Fibroblast of lung (primary cell): ENCODE measurements at places on chromosomes 13 and 19. TPM values are rescaled to one million over a fixed set of nuclear protein-coding genes. Genes with fewer than 3 reads are reported as not detected.
A peak's percentile ranks its signal among the peaks of the same experiment; 100 is the strongest.

TSSK6 gene
- total RNA-seq, result 3.1 and 5.8 TPM in 2 replicates

RUBCNL gene
- total RNA-seq, result 3.6 and 4.1 TPM in 2 replicates

APOE gene
- 35.0 and 339 TPM in 2 replicates for total RNA-seq

C19orf67 gene
- not detected in 2 replicates for total RNA-seq

DNA sequence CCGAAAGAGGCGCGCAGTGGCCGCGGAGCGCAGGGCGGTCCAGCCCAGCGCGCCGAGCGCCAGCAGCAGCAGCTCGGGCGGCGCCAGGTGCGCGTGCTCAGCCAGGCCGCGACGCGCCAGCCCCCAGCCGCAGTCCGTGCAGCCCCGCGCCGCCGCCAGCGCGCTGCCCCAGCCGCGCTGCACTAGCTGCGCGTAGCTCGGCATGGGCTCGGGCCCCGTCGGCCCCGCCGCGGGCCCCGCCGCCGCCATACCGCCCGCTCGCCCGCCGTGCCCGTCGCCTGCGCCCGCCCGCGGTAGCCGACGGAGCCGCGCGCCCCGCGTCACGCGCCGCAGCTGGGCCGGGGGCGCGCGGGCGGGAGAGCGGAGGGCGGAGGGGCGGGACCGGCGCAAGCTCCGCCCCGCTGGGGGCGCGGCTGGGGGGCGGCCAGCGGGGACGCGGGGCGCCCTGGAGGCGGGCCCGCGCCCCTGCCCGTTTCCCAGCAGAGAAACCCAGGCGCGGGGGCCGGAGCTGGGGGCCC, at the start of gene CERS1:
CERS1 (minus strand) TSS at position 335 of the 518 bp plus-strand sequence; CDS start at position 249, 86 bp downstream.
- no peak within 1 kb of the TSS for H3K27ac ChIP-seq
- H3K27me3 ChIP-seq, result peaks cover 19% of the 10 kb centered on the region
- H3K36me3 ChIP-seq, result peaks cover 9% of the 10 kb centered on the region

DNA sequence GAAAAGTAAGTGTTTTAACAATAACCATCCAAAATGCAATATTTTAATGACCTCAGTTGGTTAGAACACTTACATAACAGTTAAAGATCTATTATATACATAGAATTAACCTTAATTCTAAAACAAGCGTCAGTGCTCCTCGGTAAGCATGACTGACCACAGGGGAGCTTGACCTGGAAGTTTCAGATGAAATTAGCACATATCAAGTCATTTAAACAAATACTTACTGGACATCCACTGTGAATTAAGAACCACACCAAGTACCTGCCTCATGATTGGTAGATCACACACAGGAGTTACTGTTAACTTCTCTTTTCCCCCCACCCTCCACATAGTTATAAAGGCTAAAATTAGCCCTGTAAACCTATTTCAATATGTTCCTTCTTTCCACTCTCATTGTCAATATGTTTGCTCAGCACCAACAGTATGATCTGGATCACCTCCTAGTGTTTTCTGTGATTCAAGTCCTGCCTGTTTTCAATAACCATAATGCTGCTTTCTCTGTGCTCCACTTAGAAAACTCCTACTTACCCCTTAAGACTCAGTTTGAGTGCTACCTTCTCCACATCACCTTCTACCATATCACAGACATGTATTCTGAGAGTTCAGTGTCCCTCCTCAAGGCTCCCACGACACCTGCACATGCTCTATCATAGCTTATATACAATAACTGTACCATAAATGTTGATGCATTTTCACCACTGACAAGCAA, 209.0 kb downstream of the VWA8 start:
- no peak for DNase-seq
- H3K4me3 ChIP-seq, result no peak overlapping the region

- H3K27me3 ChIP-seq, result peaks cover 43% of the 10 kb centered on the region
- no peak overlapping the region for H3K4me3 ChIP-seq
- no peaks in the 10 kb centered on the region for H3K4me1 ChIP-seq
- no peaks in the 10 kb centered on the region for H3K36me3 ChIP-seq
Observed at GRCh38 chr13:21672287-21672680, 1.4 kb downstream of the FGF9 start.

DNA sequence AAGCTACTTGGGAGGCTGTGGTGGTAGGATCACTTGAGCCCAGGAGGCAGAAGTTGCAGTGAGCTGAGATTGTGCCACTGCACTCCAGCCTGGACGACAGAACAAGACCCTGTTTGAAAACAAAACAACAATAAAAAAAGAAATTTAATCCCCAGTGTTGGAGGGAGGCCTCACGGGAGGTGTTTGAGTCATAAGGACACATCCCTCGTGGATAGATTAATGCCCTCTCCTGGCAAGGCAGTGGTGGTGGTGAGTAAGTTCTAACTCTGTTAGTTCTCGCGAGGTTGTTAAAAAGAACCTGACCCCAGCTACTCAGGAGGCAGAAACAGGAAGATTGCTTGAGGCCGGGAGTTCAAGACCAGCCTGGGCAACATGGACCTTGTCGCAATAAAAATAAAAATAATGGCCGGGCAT, 27.6 kb upstream of the SIN3B start:
- no peak overlapping the region for H3K27ac ChIP-seq
- H3K36me3 ChIP-seq, result no peaks in the 10 kb centered on the region
- no peak overlapping the region for H3K4me3 ChIP-seq
- H3K27me3 ChIP-seq, result no peaks in the 10 kb centered on the region
- DNase-seq, result peak; percentile 70
